Ureter (tissue), 1 donor: ENCODE measurements at places on chromosomes 2 and 18. TPM values are rescaled to one million over a fixed set of nuclear protein-coding genes. Genes with fewer than 3 reads are reported as not detected.

GRCh38 chr2:205561441-205561840 lies 120.9 kb upstream of the NRP2 start:
- DNase-seq, result no peak

GRCh38 chr2:173400760-173401159 lies 46.1 kb downstream of the CDCA7 start:
- DNase-seq, result no peak

GRCh38 chr2:57981083-57981768 lies 65.4 kb upstream of the VRK2 start:
- no peak for DNase-seq

DNA sequence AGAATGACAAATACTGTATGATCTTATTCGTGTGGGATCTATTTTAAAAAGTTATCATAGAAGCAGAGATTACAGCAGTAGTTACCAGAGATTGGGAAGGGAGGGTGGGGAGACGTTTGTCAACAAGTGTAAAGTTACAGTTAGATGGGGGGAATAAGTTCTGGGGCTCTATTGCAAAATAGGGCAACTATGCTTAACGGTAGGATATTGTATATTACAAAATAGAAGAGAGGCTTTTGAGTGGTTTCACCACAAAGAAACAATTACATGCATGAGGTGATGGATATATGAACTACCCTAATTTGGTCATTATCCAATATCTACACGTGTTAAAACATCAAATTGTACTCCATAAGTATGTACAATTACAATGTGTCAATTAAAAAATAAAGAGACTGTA lies 123.4 kb upstream of the NOSTRIN start:
- no peak for DNase-seq

Gene PXDN
- 20.2 TPM for total RNA-seq

Gene C2orf49
- total RNA-seq, result 17.1 TPM

Gene PPP1R1C
- 2.0 TPM for total RNA-seq

Gene C2orf81
- 5.5 TPM for total RNA-seq

Gene ITGA6
- total RNA-seq, result 109 TPM

Gene IL1F10
- not detected for total RNA-seq
